ENCODE measurements at places on chromosomes 6 and 20.
A peak's percentile ranks its signal among the peaks of the same experiment; 100 is the strongest.

- no peak for DNase-seq
Measured at GRCh38 chr20:22814471-22815205, 220.5 kb upstream of the SSTR4 start.

DNA sequence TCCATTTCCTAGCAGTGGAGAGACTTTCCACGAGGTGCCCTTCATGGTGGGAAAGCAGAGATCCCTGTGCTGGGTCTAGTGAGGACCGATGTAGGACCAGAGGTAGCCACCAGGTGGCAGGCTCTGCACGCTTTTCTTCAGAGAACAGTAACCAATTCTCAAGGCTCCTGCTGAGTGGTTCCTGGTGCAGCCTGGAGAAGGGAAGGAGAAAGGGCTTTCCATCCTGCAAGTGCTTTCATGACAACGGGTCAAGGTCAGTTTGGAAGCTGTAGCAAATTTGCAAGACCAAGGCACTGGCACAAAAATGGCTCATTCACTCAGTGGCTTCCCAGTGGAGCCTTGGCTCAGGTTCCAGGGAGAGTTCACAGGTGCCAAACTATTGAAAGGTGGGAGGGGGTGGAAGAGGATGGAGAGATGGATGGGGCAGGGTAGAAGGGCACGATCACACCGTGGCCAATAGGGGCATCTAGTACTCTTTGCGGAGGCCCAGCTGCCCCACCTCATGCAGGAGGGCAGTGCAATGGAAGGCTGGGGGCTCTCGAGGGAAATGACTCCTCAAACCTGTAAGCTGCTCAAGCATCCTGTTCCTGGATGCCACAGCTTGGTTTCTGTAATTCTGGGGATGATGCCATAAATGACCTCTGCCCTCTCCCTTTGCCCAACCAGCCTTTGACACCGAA lies 25.5 kb upstream of the KCNK16 start:
- DNase-seq: peak; percentile 73

- DNase-seq: peak; percentile 56
Measured at GRCh38 chr6:80519811-80520594, 413.5 kb downstream of the BCKDHB start.

DNA sequence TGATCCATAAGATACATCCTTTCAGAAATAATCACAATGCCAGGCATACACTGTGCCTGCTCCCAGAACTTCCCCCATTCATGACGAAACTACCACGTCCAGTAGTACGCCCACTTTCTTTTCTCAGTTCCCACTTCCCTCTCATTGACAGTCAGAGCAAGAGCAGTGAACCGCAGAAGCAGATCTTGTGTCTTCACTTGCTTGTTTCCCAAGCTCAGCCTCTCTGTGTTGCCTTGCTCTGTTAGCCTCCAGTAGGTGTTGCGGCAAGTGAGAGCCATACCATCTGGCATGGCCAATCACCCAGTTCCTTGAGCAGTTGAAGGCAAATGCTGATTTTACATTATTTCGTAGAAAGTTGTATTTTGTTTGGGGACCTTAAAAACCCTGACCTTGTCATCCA lies 11.7 kb downstream of the UST start:
- DNase-seq: no peak
